Glutamatergic neuron (in vitro differentiated cells): ENCODE measurements at places on chromosomes 3 and 15. TPM values are rescaled to one million over a fixed set of nuclear protein-coding genes. Genes with fewer than 3 reads are reported as not detected.

- no peak overlapping the region for H3K27ac ChIP-seq
- no peaks in the 10 kb centered on the region for H3K27me3 ChIP-seq
- H3K36me3 ChIP-seq, result peaks cover 6% of the 10 kb centered on the region
- no peak for DNase-seq
- H3K4me1 ChIP-seq, result peaks cover 12% of the 10 kb centered on the region
Measured at GRCh38 chr3:183300996-183301562, 48.0 kb downstream of the B3GNT5 start.

- H3K27ac ChIP-seq, result no peak overlapping the region
- H3K4me1 ChIP-seq, result no peaks in the 10 kb centered on the region
- H3K27me3 ChIP-seq, result no peaks in the 10 kb centered on the region
- H3K36me3 ChIP-seq, result peaks cover 9% of the 10 kb centered on the region
- no peak overlapping the region for H3K4me3 ChIP-seq
Measured at GRCh38 chr15:92452143-92452542, 58.5 kb downstream of the ST8SIA2 start.

- no peaks in the 10 kb centered on the region for H3K27me3 ChIP-seq
- no peak overlapping the region for H3K27ac ChIP-seq
- no peaks in the 10 kb centered on the region for H3K4me1 ChIP-seq
- DNase-seq, result no peak
- no peaks in the 10 kb centered on the region for H3K36me3 ChIP-seq
Measured at GRCh38 chr3:171654326-171654725, 156.0 kb downstream of the PLD1 start.

GRCh38 chr3:52196977-52197376, 983 bp upstream of the ALAS1 start:
- no peak overlapping the region for H3K27ac ChIP-seq
- no peak overlapping the region for H3K4me3 ChIP-seq
- peaks cover 13% of the 10 kb centered on the region for H3K4me1 ChIP-seq
- H3K27me3 ChIP-seq, result peaks cover 7% of the 10 kb centered on the region
- no peak for DNase-seq
- H3K36me3 ChIP-seq, result no peaks in the 10 kb centered on the region

Gene PPP1R14D
- not detected for total RNA-seq

Gene PTX3
- 2.4 TPM for total RNA-seq
